ENCODE measurements at places on chromosomes 12 and 14.

DNA sequence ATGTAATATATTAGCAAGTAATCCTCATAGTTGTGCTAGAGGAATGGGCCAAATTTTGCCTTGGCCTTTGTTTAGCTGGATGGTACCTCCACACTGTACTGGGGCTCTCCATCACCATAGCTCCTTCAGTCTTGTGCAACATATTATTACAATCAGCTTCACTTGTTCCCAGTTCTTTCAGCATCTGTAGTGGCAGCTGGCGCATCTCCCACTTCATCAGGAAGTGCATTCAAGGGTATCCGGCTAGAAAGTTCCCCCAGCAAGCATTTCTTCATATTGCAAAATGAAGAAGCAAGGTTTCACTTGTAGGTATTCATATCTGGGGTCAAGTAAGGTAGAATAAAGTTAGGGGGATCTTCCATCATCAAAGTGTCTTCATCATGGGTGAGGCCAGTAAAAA, 123.7 kb downstream of the IGF1 start:
- no peak for DNase-seq

DNA sequence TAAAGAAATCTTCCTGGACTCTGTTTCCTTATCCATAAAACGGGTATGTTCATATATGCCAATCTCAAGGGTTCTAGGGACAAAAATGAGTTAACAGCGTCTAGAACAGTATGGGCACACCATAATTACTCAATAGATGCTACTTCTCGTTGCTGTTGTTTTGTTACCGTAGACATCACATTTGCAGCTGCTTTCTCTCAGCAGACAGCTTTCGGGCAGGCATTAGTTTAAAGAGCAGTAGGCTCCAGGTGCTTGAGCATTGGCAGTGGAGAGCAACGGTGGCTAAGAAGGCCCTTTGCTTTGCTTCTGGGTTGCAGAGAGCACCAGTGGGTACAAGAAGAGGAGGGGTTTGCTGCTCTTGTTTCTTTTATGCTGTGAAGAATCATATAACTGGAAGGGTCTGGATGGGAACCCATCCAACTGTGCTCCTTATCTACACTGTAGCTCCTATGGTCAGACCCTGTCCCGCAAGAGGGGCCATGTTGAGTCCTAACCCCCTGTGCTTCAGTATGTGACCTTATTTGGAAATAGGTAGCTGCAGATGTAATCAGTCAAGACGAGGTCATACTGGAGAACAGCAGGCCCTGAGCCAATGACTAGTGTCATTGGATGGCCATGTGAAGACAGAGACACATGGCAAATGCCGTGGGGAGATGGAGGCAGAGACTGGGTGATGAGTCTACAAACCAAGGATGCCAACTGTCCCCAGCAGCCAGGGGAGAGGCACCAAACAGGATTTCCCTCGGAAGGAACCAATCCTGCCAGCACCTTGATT, 120.0 kb downstream of the RBM19 start:
- no peak for DNase-seq

GRCh38 chr12:46222636-46223035, 46.2 kb downstream of the SLC38A1 start:
- DNase-seq, result no peak

GRCh38 chr12:105420046-105420445, 89.6 kb downstream of the C12orf75 start:
- no peak for DNase-seq

DNA sequence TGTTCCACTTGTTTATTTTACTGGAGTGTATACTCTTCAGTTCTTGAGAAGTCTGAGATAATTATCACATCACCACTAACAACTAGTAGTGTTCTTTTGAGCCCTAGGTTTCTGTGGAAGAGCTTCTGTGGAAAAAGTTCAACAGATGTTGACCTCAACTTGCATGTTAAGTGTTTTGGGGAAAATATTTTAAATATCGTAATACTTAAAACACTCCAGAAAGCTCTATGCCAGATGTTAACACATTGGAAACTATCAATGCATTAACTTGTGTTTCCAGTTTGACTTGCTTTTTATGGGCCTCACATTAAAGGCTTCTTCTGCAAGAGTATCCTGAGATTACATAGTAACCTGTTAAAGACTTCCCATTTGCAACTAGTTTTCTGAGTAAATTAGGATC, 173.1 kb downstream of the DUSP6 start:
- DNase-seq, result no peak

- DNase-seq, result no peak
Measured at GRCh38 chr12:44654646-44655639, 221.2 kb downstream of the NELL2 start.

DNA sequence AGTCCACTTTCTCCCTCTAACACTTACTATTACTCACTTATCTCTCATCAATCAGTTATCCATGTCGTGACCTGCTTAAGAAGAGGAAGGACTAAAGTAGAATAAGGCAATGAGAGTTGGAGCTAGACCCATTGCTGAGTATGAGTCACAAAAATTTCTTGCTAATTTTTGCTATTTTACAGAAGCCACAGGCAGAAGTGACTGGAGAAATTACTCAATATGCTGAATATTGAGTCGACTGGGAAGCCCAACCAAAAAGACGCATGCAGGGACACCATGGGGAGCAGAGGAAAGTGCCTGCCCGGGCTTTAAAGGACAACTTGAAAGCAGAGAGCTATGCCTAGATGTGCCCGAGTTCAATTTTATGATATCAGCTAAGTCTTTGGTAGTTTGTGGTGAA, 115.4 kb upstream of the FOXG1 start:
- no peak for DNase-seq

DNA sequence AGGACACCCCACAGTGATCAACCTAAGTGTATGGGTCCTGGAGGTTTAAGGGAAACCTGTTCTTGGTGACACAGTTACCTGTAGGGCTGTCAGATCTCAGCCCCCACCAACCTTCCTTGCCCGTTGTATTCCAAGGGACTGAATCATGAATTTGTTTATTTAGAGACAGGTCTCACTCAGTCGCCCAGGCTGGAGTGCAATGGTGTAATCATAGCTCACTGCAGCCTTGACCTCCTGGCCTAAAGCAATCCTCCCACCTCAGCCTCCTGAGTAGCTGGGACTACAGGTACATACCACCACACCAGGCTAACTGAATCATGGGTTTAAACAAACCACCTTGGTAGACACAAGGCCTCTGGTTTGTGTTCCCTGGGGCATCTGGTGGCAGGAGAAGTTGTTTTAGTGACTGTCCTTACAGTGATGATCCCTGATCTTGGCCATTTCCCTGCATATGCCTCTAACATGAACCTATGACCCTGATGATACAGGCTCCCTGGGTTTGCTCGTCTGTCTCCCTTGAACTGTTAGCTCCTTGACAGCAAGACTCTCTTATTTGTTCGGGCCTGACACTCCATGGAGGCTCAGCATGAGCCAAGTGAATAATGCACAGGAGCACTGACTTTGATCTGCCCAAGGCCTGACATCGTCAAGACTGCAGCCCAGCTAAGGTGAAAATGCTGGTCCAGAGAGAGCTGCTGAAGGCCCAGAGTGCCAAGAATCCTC, 47.9 kb downstream of the PITPNM2 start:
- no peak for DNase-seq

DNA sequence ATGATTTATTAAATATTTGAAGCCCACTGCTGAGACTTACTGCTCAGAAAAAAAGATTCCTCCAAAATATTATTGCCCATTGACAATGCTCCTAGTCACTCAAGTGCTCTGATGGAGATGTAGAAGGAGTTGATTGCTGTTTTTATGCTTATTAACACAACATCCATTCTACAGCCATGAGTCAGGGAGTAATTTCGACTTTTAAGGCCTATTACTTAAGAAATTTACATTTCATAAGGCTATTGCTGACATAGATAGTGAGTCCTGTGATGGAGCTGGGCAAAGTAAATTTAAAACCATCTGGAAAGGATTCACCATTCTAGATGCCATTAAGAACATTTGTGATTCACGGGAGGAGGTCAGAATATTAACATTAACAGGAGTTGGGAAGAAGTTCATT, 5.2 kb downstream of the KCNJ8 start:
- no peak for DNase-seq

DNA sequence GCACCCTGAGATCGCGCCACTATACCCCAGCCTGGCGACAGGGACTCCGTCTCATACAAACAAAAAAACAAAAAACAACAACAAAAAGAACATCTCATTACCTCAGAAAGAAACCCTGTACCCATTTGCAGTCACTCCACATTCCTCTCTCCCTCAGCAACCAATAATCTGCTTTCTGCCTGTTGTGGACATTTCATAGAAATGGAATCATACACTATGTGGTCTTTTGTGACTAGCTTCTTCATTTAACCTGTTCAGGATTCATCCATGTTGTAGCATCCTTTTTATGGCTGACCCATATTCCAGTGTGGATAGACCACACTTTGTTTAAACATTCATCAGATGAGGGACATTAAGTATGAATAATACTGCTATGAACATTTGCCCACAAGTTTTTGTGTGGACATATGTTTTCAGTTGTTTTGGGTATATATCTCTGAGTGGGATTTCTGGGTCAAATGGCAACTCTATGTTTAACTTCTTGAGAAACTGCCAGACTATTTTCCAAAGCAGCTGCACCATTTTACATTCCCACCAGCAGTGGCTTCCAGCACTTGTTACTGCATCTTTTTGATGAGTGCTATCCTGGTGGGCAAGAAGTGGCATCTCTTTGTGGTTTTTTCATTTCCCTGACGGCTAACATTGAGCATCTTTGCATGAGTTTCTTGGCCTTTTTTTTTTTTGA, 5.9 kb upstream of the RCOR1 start:
- no peak for DNase-seq

GRCh38 chr14:49677643-49678042, 10.4 kb downstream of the POLE2 start:
- DNase-seq, result no peak

DNA sequence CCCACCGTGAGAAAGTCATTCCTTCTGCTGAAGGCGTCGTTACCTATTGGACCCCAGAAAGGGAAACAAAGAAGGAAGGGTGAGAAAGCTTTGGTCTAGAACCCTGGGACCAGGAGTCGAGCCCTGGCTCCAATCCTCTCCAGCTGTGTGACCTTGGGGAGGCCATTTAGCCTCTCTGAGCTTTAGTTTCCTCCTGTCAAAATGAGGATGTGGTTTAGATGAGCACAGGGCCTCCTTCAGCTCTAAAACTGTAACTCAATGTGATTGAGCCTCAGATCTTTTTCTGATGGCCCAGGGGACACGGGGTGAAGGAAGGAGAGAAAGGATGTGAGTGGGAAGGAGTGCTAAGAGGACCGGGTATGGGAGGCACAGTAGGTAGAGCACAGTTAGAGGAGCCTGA, 7.7 kb downstream of the JDP2 start:
- DNase-seq, result no peak

DNA sequence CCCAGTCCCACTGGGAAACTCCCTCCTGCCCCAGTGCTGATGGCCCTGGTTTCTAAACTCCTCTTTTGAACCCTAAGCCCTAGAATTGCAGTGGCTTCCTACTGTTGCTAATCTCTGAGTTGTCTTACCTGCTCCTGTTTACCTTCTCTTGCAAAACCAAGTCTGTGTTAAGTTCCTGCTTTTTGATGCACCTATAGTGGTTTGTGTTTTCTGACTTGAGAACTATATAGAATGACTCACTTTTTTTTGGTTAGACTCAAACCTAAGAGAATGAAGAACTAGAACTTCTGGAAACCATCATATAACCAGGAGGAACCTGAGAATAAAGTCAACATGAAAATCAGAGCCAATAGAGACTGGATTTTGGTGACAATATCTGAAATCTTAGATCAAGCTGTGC, 5.5 kb upstream of the GAS2L3 start:
- DNase-seq, result no peak

- DNase-seq, result no peak
Measured at GRCh38 chr12:50519353-50519752, 14.6 kb downstream of the DIP2B start.

- no peak for DNase-seq
Measured at GRCh38 chr14:24255931-24256711, 6.9 kb downstream of the TGM1 start.

- no peak for DNase-seq
Measured at GRCh38 chr12:11085419-11085818, 6.7 kb downstream of the TAS2R43 start.

- DNase-seq, result no peak
Measured at GRCh38 chr14:82689948-82690347, 1156.3 kb upstream of the SEL1L start.

DNA sequence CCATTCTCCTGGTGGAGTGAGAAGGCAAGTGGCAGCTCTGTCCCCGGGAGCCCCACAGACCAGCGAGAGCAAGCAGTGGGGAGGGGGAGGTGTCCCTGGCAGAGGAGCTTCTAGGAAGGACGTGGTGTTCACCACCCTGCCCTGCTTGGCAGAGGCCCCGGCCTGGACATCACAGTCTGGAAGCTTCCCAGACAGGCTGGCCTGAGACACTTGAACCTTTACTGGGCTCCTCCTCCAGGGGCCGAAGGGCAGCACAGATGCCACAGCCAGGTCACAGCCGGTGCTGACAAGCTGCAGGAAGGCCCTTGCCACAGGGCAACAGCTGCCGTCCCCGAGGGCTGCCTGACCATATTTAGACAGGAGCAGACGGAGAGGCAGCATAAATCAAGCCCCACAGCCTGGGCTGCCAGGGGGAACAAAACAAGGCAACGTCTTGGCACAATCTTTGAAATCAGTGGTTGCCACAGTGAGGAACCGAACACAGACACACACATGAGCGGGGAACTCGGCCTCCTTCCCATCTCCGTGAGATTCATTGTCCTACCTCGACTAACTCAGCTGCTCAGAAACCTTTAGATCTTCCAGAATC, 28.5 kb downstream of the PRIMA1 start:
- no peak for DNase-seq

- no peak for DNase-seq
Measured at GRCh38 chr12:64714551-64714968, 44.6 kb downstream of the GNS start.

DNA sequence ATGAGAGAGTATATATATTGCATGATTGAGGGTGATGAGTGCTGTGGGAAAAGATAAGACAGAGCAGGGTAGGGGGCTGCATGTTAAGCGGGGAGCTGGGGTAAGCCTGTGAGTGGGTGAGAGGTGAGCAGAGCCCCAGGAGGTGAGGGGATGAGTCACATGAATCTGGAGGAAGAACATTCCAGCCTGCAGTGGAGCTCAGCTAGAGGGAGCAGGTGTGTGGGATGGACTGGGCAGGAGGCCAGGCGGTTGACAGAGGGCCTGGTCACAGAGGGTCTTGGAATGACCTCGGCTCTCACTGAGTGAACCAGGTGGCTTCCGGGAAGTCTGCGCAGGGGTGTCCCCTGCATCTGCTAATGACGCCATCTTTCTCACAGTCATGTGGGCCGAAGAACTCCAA, 44.4 kb downstream of the GIT2 start:
- no peak for DNase-seq

DNA sequence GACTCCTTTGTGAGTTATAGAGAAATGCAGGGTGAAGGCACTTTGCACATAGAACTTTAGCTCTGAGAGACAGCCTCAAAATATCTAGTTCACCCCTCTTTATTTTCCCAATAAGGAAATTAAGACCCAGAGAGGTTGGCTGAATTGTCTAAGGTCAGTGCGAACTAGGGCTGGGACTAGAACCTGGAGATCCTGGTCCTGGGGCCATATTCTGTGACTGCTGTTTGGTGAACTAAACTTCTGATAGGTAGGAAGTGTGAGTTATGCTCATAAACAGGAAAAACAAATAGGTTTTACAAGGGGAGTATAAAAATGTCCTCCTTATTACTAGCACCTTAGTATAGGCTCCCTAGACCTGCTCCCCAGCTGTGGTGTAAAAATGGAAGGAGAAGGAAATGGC, 53.9 kb downstream of the DAD1 start:
- DNase-seq, result no peak

- no peak for DNase-seq
Measured at GRCh38 chr14:101010835-101011234, 107.3 kb upstream of the RTL1 start.

GRCh38 chr12:5456906-5457305, 25.0 kb downstream of the NTF3 start:
- DNase-seq, result no peak

- DNase-seq, result no peak
Measured at GRCh38 chr14:91406982-91407381, 10.6 kb downstream of the CCDC88C start.
